ENCODE measurements at places on chromosomes 12 and 14.

- no peak for DNase-seq
Observed at GRCh38 chr12:47441490-47441889, 264.3 kb downstream of the RPAP3 start.

DNA sequence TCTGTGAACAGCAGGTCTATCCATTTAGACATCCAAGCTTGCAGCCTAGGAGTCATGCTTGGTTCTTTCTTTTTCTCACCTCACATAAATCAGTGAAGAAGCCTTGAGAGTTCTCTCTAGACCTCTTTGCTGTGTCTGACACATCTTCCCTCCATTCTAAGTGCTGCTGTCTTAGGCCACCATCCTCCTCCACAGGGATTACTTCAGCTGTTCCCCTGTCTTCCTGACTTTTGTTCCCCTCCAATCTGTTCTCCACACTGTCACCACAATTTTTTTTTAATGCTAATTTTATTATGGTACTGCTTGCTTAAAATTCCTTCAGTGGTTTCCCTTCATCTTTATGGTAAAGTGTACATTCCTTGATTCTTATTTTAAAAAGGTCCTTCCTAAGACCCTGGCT lies 71.8 kb downstream of the DERA start:
- DNase-seq, result no peak

DNA sequence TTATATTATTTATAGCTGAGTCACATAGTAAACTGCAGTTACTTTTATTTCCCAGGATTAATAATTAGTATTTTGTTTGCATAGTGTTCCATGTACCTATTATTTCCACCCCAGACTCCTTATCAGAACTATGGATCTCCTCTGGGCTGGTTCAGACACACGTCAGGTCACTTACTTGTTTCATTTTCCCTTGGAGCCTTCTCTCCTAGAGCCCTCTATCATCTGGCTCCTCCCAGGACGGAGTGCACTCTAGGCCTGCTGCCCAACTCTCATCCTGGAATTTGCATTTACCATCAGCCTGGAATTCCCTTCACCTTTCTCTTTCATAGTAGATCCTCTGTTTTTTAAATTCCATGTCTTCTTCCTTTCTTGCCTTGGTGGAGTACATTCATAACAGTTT lies 28.5 kb upstream of the GALNT16 start:
- DNase-seq, result no peak

- DNase-seq, result no peak
Observed at GRCh38 chr12:46400406-46400805, 27.8 kb upstream of the SLC38A2 start.

DNA sequence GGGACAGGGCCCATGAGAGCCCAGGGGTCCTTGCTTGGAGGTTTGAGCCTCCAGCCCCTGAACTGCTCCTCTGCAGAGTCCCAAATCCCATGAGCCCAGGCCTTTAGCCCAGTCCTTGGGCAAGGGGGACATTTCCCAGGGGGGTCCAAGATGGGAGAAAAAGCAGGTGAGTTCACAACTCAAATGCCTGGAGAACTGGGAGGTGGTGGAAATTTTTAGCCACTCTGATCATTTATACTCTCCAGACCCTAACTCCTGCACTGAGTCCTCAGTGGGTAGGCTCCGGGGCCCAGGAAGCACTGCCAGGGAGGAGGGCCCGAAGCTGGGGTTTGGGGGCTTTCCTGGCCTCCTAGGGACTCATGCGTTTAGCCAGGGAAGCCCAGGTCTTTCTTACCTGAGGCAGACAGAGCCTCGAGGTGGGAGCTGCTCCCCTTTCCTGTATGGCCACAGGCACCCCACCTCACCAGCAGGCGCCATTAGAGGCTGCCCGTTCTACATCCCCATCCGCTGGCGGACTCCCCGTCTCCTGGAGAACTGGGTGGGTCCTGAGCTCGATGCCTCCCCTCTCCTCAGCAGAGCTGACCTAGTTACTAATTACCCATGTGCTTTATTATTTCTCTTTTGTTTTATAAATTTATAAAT lies 998 bp downstream of the HNF1A start:
- no peak for DNase-seq

DNA sequence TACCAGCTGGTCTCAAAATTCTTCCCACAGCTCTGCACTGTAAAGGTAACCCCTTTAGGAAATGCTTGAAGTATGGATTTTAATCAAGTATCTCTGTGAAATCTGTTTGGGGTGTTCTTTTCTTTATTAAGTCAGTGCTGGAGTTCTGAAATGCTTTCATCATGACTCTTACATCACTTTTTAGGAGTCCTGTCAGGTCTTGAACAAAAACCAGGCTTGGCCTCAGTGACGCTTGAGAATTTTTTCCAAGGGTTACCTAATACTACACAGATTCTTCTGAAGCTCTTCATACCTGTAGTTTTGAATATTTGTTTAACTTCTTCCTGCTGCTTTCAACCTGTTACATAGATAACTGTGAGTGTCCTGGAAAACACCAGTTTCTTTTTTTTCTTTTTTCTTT lies 47.0 kb upstream of the KCNH3 start:
- DNase-seq, result no peak

- DNase-seq, result no peak
Observed at GRCh38 chr12:15757553-15758255, 31.5 kb downstream of the EPS8 start.

DNA sequence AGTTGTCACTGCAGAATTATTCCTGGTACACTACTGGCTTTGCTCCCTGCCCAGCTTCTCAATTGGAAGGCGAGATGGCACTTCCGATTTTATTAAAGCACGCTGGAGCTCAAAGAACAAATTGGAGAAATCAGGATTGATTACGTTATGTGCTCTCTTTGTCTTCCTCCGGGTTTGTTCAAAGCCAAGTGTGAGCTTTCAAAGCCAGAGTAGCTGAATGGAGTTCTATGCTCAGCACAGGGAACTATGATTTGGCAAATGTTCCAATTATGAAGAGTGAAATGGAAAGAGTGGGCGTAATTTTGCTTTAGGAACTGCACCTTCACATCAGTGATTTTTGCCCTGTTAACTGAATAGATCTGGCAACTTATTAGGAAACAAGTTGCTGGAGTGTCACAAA lies 72.4 kb downstream of the FLRT2 start:
- no peak for DNase-seq

DNA sequence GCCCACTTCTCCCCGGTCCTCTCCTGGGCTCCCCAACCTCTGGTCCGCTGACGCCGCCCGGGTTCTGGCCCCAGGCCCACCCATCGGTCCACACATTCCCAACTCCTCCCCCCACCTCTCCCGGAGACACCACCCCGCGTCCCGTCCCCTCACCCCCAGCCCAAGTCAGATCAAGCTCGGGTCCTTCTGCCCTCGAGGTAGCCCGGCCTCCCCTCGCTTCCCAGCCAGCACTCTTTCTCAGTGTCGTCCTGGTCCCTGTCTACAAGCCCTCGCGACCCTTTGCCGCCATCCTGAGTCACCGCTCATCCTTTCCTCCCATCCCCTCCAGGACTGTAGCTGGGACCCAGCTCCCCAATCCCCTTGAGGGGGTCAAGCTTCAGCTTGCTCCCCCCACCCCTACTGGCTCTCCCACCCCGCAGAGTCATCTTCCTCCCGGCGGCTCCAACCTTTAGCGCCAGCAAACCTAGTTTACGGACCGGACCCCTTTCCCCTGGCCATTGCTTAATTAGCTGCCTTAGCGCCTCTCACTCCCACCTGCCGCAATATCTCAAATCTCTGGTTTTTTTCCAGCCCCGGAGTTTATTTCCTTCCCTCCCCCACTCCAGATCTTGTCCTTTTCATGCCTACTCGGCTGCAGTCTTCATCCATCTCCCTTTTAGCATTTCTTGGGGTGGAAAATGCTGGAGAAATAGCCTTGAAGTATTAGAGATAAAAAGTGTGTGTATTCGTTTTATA lies 1.1 kb downstream of the PPP4R4 start:
- no peak for DNase-seq
